Activated CD8-positive, alpha-beta memory T cell treated with anti-CD3 and anti-CD28 coated beads for 4 hours (primary cell): ENCODE measurements at places on chromosomes 1 and 21.

GRCh38 chr1:59199147-59199546, 97.7 kb upstream of the FGGY start:
- no peak for DNase-seq

DNA sequence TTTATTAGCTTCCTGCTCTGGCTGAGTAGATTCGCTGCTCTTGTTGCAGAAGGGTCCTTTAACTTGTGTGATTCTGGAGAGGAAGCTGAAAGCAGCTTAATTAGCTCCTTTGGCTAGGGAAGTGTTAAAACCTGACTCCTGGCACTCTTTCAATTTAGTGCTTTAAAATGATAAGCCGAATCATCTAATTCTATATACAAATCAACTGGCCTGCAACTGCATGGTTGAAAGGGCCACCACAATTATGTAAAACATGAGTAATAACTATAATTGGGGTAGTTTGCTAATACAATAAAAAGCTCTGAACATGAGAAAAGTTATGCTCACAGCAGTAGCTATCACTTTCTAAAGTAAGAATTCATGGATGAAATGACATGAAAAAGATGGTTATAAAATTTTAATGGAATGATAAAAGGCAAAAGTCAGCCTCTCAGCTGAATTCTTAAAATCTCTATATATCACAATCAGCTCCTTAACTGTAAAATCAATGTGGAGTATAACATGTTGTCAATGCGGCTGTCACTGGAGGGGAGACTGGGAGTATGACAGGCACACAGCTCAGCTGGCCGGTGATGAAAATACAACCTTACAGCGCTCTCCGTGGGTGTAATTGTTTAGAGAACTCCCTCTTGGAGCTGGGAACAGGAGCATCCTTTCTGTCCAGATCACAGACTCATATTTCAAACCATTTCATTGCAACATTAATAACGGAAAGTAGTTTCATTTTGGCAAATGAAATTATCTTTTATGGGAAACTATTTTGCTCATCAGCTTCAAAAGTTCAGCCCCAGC, 324.4 kb downstream of the KCTD3 start:
- DNase-seq: no peak

DNA sequence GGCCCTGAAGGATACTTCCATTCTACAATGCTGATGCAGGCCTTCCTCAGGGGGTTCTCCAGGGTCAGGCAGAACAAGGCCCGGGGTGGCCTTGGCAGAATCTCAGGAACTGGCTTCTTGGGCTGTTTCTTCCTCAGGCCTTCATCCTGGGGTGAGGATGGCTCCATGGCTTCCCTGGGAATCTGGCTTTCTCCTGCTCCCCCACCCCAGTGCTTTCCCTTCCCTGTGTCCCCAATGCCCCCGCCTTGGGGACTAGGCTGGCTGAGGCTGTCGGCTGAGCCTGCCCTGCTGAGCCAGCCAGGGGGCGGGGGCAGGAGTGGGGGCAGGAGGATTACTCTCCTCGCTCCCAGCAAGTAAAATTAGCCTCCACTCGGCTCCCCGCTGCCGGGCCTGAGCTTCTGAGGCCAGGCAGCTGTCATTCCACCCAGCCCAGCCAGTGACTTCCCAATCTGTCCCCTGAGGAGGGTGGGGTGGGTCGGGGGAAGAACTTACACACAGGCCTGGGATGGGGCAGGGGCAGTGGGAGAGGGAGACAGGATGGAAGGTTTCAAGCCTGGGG, at the start of gene CACNA1S:
TSS of gene CACNA1S (minus strand) at position 254 of the 559 bp plus-strand sequence. CDS start at position 167, 87 bp downstream.
- no peak for DNase-seq

DNA sequence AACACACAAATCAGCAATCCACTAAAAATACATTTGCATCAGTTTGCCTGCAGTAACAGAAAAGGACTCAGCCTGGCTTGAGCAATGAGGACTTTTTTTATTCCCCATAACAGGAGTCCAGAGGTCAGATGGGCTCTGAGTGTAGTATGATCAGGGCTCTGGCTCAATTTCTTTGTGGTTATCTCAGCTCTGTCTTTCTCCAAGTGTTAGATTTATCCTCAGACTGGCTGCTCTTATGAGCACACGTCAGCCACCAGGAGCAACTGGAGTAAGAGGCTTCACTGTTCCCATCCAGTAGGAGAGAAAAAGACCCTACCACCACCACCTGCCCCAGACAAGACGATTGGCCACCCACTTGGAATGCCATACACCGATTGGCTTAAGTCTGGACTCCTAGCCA, 36.2 kb upstream of the KLHDC7A start:
- DNase-seq: no peak

- DNase-seq: no peak
Measured at GRCh38 chr1:221723848-221724236, 18.0 kb downstream of the DUSP10 start.

GRCh38 chr1:182107209-182107608, 45.7 kb upstream of the ZNF648 start:
- DNase-seq: no peak

GRCh38 chr1:154994591-154994990, 1.2 kb downstream of the LENEP start:
- DNase-seq: no peak

DNA sequence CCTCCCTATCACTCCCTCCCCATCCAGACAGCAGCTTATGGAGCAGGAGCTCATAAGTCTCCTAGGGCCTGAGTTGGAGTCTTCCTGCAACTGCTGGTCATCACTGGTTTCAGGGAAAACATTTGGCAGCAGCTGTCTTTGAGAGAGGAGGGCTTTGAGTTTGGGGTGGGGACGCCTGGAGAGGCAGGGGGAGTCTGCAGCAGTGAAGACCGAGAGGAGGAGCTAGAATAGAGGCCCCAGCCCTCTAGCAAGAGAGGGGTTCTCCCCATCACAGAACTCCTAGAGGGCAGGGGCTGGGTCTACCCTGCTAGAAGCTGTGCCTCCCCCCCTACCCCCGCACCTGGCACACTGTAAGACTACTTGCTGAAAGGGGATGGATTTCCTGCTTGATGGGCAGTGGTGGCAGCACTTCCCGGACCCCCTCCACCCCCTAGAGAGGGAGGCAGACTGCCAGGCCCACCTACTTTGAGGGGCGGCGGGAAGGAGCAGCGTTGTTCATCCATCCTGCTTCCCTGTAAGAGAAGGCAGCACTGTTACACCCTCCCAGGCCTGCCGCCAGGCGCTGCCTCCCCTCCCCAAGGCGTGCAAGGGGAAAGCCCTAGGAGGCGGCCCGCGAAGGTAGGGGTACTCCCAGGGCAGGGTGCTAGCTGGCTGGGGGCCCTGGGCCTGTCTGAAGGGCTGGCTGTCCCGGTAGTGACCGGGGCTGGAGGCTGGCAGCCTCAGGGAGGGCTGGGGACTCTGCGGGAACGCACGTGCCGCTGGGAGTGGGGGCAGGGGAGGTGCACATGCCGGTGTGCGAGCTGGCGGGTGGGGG, 50.4 kb downstream of the RAP1GAP start:
- DNase-seq: no peak

DNA sequence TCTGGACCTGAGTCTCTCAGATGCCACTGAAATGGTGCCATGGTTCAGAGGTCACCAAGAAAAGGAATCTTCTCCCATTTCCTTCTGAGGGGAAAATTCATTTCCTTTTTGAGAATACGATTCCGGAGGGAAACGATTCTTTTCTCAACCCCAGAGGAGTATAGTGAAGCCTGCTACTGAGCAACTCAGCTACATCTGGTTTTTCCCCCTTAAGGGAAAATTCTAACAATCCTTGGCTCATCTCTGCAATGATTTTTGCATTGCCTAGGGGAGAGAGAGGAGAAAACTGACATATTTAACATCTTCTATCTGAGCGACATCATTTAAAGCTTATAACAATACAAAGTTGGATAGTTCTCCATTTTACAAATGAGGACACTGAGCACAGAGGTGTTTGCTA, 22.4 kb upstream of the KANK4 start:
- DNase-seq: no peak
